ENCODE measurements at places on chromosomes 1 and 21.

- no peak for DNase-seq
Observed at GRCh38 chr1:97433094-97433823, 487.6 kb downstream of the DPYD start.

DNA sequence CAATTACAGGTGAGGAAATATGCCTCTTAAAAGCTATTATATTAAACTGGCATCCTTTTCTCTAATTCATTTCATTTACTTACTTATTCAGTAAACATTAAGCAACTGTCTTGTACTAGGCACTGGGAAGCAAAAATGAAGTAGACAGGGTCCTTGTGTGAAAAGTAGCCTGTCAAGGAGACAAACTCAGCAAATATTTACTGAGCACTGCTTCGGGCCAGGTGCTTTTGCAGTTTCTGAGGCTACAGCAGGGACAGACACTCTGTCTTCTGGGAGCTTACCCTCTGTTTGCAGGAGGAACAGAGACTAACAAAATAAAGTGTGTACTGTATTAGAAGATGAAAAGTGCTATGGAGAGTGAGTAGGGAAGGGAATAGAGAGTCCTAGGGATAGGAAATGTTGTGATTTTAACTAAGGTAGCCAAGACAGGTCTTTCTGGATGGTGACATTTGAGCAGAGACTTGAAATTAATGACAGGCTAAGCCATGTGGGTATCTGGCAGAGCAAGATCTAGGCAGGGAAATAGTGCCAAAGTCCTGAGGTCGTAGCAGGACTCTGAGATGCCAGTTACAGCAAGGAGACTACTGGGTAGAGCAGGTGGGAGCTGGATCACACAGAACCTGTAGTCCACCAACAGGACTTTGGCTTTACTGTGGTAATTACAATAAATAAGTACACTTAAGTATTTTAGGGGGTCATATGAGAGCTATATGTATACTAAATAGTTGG, 133.0 kb downstream of the ITSN1 start:
- DNase-seq: no peak

DNA sequence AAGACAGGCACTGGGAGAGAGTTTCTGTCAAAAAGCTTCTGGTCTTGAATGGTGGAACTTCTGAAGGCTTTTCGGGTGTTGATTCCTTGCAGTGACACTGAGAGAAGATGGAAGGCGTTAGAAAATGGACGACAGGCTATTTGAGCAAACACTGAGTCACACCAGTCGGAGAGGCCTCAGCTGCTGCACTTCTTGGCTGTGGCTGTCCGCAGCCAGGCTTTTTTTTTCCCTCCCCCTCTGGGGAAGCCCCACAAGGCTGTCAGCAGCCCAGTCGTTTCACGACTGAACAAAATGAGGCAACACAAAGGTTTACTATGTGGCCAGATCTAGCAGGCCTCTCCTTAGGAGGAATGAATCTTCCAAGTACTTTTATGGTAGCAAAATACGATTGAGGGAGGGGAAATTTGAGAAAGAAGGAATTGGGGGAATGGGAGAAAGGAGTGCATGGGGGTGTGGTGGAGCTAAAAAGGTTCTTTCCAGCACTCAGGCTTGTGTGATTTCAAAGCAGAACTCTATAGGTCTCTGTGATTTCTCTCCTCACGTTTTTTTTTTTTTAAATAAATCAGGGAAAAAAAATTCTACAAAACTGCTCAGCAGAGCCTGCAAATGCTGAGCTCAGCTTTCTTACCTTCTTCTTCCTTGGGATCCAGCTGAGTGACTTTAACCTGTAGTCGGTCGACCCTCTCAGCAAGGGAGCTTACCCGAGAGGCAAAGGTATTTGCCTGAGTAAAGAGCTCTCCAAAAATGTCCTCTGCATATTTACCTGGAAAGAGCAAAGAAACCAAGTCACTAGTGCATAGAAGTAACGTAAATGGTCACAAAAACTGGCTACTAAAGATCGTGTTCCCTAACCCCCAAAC, 26.1 kb downstream of the GPR3 start:
- DNase-seq: no peak

GRCh38 chr1:156279837-156280236, 2.8 kb downstream of the SMG5 start:
- no peak for DNase-seq

GRCh38 chr1:115160728-115161127, 71.4 kb upstream of the TSPAN2 start:
- no peak for DNase-seq

Measured in hematopoietic multipotent progenitor cell treated with erythropoietin and hydrocortisone succinate and interleukin-3 and kit ligand, for 8 days (in vitro differentiated cells).